ENCODE measurements at places on chromosomes 3 and 15.

DNA sequence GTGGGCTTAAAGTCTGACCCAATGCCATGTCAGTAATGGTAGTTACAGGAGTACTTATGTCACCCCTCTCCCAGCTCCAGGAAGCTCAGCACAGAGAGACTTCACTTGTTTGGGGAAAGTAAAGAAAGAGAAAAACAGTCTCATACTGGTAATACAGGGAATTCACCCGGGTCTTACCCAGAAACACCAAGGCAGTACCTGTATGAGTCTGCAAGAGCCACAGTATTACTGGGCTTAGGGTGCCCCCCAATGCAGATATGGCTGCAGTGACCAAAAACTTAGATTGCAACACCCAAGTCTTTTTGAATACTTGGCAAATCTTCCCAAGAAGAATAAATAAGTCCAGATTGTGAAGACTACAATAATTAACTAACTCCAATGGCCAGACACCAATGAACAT is 622.1 kb downstream of the IGSF11 start:
- DNase-seq: no peak

DNA sequence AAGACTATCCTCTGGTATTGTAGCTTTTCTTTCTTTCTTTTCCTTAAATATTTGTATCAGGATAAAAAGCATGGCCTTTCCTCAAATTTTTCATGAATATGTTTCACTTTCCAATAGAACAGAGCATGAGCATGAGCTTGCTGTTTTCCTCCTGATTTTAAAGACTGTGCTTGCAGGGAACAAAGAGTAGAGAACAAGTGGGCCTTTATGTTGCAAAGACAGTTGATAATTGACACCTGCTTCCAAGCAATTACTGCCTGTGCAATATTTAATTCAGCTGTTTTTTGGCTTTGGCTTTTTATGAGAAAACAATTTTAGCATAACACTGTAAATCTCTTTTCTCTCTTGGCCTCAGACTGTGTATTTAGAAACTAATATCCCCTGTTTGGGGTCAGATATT is 263.6 kb upstream of the AZI2 start:
- no peak for DNase-seq

GRCh38 chr3:98557324-98558010 is 25.7 kb downstream of the GPR15 start:
- peak; percentile 61 for DNase-seq

DNA sequence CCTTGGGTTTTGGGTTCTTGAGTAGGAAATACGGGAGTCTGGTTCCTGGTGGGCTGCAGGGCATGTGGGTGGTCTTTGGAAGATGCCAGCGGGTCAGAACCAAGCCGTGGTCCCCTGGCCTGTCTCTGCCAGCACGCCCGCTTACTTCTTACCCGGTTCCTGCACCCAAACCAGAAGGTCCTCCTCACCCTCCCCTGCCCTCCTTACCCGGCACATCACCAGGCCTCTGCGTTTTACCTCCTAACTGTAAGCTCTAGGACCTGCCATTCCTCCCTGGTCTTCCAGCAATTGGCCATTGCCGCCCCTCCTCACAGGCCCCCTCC is 184.0 kb downstream of the FEZF2 start:
- DNase-seq: no peak

DNA sequence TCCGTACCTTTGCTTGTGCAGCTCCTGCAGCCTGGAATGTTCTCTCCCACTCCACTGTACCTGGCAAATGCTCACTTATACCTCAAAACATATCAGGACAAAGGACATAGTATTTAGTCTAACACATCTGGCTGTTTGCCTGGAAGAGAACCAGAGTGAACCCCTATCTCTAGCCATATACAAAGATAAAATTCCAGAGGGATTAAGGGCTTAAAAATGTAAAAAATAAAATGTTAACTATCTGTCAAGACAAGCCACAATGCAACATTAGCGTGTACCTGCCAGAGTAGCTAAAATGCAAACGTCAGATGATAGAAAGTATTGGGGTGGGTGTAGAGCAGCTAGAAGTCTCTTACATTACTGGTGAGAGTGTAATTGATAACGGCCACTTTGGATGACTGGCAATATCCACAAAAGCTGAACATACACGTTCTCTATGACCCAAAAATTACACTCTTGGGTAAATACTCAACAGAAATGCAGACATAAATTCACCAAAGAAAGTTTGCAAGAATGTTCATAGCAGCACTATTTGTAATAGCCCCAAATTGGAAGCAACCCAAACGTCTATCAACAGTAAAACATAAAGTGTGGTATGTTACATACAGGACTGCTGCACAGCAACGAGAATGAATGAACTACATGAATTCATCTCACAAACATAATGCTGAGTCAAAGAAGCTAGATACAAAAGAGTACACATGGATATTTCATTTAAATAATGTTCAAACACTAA is 18.2 kb upstream of the ADPGK start:
- no peak for DNase-seq

DNA sequence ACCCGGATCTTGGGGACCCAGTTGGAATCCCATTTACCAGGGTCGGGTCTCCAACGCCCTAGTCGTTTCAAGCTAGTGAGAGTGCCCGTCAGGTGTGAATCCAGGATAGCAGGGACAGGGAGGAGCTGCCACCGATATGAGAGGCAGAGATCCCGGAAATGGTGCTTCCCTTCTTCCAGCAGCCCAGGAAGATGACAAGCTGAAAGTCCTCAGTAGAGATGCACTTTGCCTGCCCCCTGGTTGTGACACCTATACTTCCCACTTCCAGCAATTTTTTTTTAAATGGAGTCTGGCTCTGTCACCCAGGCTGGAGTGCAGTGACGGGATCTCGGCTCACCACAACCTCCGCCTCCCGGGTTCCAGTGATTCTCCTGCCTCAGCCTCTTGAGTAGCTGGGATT is 503.0 kb downstream of the NTRK3 start:
- no peak for DNase-seq

DNA sequence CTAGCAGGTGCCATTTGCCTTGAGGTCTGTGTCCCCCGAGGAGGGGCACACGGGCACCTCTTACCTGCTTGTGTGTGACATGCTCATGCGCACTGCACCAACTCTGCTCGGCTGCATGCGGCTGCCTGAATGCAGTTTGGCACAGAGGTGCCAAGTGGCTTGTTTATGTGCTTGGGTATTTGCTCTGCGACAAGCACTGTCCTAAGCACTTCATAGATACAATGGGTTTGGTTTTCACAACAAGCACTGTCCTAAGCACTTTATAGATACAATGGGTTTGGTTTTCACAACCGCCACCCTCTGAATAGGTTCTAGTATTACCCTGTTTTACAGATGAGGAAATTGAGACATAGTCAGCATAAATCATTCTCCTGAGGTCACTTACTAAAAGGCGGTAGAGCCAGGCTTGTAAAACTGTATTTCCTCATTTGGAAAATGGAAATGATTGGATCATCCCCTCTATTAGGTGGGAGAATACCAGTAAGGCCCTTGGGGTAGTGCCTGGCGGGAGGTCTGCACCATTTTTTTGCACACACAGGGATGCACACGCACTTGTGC is 487 bp downstream of the ITIH4 start:
- DNase-seq: no peak

DNA sequence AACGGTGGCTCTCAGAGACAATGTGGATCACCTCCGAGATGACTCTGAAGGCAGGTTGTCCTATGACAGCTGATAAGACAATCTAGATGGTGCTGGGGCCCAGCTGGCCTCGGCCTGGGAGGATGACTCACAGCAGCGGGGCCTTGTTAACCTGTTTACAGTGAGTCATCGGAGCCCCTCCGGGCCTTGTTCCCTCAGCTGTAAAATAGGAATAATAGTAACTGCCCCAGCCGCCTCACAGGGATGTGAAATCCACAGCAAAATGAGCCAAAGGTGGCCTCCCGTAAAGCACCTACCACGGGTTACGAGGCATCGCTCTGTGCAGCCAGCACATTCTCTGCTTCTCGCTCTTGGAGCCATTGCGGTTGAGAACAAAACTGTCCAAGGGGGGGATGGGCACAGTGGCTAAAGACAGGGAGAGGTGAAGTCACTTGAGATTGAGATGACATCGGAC is 88.6 kb upstream of the RASGRF1 start:
- no peak for DNase-seq

- DNase-seq: no peak
These were observed 15.0 kb downstream of the DENND4A start for GRCh38 chr15:65777053-65777452.

DNA sequence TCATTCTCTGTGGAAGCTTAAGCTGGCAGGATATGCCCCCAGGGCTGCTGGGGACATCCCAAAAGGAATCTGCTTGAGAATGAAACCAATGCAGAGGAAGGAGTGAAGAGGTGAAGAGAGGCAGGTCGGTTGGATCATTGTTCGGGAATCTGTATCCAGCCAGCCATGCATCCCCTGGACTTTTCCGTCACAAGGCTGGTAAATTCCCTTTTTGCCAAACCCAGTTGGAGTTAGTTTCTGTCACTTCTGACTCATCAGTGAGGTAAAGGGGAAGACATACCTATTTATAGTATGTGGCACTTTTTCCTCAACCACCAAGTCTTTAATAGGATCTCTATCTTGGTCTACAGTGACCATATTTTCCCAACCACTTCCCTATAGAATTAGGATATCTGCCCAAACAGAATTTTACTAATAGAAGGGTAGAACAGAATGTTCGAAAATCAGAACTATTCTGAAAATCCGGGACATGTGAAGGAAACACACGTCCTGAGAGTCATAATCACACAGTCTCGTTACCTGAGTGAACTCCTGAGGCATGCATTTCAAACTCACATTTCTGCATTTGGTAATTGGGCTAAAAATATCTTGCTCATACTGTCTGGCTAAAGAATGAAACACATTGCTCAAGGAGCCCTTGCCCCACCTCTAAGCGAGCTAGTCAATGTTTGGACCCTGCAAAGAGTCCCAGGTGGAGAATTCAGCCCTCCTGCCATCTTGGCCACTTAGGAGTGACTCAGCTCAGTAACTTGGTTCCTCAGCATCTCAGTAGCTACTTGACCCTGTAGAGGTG is 289.7 kb upstream of the ADAMTS9 start:
- no peak for DNase-seq

GRCh38 chr3:104149154-104149553 is 1217.6 kb upstream of the ALCAM start:
- no peak for DNase-seq

GRCh38 chr15:57312318-57313133 is 63.8 kb upstream of the CGNL1 start:
- no peak for DNase-seq

GRCh38 chr3:139675327-139675726 is 2.4 kb downstream of the NMNAT3 start:
- no peak for DNase-seq

- DNase-seq: no peak
These were observed 12.8 kb downstream of the TBC1D21 start for GRCh38 chr15:73885954-73886700.

- no peak for DNase-seq
These were observed 148.5 kb upstream of the CTDSPL start for GRCh38 chr3:37712918-37713817.

GRCh38 chr15:22831473-22831872 is 7.0 kb upstream of the NIPA2 start:
- no peak for DNase-seq

DNA sequence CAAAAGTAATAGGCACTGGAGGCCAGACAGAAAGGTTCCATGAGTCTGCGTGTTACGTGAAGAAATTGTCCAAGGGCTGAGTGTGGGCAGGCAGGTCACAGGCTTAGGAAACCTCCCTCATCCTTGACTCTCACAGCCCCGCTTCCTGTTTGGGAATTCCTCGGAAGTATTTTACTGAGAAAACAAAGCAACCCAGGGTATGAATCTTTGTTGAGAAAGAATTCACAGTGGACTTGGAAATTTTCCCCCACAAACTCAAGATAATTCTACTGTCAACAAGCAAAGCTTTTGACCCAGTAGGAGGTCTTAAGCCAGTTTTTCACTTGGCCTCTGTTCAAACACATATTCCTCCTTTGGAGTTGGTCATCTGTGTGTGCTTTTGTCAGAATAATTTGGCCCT is 377.1 kb upstream of the TPM1 start:
- DNase-seq: no peak

DNA sequence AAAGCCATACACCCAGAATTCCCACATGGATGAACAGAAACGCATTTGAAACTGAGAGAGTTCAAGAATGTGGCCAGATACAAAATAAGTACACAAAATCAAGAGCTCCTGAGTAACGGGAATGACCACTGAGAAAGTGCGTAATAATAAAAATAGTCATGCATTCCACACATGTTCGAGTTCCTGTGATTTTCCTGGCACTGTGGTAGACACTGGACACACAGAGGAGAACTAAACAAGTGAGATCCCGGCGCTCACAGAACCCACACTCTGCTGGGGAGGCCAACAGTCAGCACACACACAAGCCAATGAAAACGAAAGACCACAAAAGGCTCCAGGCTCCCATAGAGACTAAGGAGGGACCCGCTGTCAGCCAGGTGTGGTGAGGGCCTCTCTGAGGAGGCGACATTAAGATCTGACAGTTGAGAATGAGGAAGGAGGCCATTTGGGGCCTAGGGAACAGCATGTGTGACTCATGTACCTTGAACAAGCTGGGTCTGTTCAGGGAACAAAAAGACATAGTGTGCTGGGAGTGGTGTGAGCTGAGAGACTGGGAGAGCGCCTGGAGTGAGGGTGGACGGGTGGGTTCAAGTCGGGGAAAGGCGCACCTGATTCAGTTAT is 5.1 kb downstream of the FAM107A start:
- no peak for DNase-seq

DNA sequence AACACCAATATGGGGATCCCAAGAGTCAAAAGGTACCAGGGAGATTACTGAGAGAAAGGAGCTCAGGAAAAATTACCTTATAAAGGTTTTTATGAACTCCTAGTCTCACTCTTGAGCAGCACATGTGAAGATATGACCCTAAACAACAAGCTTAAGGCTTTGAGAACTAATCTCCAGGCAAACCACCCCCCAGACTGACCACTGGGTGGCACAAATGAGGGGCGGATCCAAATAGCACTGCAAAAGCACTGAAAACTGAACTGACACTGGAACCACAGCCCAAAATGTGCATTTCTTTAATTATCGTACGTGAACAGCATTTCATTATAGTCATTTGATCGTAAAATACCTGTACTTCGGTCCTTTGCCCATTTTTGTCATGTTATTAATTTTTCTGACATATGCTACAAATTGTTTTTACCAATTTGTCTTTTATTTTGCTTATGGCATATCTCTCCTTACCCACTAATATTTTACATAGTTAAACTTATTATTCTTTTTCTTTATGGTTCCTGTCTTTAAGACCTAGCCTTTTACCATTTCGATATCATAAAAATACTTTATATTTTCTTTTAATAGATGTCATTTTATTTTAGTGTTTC is 31.5 kb upstream of the TFDP2 start:
- no peak for DNase-seq

GRCh38 chr3:119413603-119414280 is 49.7 kb downstream of the TMEM39A start:
- no peak for DNase-seq
